LoVo (cell line): ENCODE measurements at places on chromosomes 5 and 9.

DNA sequence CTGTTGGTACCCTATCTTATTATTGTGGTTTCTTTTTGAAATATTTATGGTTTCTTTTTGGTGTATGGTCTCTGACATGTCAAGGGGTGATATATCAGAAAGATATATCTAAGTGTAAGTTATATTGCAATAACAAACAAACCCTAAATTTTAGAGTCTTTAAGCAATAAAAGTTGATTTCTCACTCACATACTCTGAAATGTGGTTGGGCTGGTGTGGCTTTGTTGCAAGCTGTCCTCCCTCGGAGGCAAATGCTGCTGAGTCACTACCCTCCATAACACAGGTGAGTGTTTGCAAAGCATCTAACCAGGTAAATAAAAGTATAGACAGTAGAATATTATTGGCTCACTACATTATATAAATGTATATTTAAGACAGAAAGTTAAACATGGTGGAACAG is 253.2 kb downstream of the CDH18 start:
- no peak for DNase-seq

- no peak for DNase-seq
Observed at GRCh38 chr9:127201071-127201541, 63.5 kb upstream of the GARNL3 start.

- peak; percentile 14 for DNase-seq
Observed at GRCh38 chr9:114223564-114224246, 68.4 kb downstream of the COL27A1 start.

DNA sequence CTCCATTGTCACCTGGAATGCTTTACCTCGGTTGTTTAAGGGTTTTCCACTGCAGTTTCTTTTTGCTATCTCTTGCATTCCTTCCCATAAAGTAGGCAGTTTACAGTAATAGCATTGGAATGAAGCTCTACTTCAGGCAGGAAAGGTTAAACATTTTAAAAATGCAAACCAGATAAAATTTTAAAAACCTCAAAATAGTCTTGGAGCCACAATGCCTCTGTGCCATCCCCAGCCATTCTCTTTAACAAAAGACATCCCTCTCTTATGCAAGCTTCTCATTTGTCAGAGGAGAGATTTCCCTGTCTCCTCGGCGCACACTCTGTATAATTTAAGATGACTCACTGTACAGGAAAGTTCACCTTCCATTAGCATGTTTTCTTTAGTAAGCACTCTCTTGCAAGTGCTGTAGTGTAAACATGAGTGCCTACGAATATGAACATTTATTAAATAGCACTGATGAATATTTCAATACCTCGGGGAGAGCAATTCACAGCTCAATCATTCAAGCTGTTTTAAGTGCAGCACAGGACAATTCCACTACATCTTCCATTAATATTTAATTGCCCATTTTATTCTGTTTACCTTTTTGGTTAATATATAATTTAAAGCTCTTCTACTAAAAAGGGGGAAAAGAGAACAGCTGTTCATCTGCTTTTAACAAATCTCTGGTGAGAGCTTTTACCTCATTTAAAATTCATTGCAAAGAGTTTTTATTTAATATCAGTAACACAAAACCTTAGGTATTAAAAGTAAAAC is 343.6 kb downstream of the SPATA31D1 start:
- no peak for DNase-seq

DNA sequence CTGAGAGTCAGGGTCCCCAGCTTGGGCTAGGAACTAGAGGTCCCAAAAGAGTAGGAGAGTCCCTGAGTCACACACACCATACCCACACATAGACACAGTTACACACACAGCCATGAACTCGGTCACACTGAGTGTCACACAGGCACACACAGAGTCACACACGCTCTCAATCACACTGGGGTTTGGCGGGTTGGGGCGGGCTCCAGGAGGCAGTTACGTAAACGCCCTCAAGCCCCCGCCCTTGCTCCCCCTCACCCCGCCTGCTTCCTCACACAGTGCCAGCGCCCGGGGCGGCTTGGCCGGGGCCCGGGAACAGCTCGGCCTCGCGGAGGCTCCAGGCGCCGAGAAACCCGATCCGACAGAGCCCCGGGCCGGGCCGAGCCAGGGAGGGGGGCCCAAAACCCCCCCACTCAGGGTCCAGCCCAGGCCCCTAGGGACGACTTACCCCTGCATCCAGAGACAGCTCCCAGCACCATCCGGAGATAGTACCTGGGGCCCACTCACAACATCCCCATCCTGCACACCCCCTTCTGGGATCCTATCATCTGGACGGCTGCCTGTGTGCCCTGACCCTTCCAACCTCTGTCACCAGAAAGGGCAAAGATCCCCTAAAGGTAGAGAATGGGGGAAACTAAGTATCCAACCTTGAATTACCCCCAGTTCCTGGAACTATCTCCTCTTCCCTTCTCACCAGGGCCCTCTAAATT is 3.5 kb upstream of the CNTFR start:
- DNase-seq = no peak

DNA sequence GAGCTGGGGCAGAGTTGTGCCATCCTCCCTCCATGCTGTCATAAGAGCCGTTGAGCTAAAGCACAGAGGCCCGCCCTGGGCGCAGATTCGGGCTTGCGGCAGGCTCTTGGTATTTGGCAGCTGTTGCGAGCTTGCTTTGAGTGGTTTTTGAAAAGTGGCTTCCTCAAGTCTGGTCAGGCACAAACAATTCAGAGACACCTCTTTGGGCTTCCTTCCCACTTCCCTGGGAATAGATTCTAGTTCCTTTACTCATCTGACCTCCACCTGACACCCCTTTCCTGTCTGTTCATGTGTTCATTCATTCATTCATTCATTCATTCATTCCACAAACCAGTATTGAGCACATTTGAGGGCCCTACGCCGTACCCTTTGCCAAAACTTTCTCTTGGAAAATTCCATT is 27.4 kb downstream of the NCS1 start:
- no peak for DNase-seq

- no peak for DNase-seq
Observed at GRCh38 chr5:179451114-179451827, 99.1 kb upstream of the RUFY1 start.

DNA sequence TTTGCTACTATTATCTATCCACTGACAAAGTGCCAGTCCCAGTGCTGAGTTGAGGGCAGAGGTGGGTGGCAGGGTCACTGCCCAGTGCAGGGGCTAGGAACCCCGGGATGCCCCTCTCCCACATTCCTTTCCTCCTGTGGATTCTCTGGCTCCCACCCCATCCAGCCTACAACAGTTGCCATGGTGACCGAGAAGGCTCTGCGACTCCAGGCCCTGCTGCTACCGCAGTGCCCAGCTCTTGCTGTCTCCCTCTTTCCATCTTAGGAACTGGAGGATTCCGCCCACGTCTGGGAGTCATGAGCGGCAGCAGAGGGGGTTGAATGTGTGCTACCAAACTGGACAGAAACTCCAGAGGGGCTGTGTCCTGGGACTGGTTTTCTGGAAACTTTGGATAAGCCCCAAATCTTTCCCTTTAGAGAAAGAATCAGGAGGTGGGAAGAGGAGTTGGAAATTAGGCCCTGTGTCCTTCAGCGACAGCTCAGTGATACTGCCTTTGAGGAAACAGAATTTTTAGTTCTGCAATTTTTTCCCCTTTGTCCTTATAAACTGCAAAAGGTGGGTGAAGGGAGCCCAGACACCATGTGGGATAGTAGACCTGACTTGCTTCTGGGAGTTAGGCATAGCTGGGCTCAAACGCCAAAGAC is 20.7 kb upstream of the C5orf47 start:
- DNase-seq = no peak

DNA sequence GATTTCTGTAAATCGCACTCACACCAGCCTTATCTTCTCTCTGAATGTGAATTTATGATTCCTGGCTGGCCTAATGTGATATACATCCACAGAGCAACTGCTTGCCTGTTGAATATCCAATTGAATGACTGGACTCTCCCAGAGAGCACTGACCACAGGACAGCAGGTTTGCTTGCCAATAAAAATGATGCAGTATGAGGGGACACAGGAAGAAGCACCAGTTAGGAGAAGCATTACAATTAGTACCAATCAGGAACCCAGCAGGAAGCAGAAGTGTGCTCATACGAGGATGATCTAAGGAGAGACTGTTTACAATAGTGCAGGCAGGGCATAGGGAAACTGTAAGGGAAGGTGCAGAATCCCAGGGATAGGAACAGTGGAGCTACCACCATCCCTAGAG is 127.2 kb upstream of the ZNF366 start:
- DNase-seq = no peak

GRCh38 chr5:99795031-99795430 is 740.1 kb upstream of the FAM174A start:
- DNase-seq = no peak
